ENCODE measurements at places on chromosomes 12 and 14.
A peak's percentile ranks its signal among the peaks of the same experiment; 100 is the strongest.

- DNase-seq, result peak; percentile 60
Measured at GRCh38 chr14:69424149-69424923, 25.8 kb downstream of the SLC39A9 start.

DNA sequence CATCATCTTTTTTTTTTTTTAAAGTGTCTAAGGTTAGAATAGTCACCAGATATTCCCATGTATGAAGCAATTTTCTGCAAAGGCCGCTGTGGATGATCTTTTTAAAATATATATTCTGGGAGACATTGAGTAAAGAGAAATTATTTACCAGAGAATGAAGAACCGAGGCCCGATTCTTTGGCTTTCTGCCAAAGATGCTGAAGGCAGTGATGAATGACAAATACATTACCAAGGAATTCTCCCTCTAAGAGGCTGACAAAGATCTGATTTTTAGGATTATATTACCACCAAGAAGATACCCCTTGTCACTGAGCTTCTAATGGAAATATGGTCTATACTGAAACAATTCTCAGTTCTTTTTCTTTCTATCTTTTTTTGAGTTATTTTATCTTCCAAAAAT, 336.8 kb downstream of the NAV3 start:
- DNase-seq, result no peak

GRCh38 chr12:41683513-41684240, 461.0 kb downstream of the GXYLT1 start:
- no peak for DNase-seq

DNA sequence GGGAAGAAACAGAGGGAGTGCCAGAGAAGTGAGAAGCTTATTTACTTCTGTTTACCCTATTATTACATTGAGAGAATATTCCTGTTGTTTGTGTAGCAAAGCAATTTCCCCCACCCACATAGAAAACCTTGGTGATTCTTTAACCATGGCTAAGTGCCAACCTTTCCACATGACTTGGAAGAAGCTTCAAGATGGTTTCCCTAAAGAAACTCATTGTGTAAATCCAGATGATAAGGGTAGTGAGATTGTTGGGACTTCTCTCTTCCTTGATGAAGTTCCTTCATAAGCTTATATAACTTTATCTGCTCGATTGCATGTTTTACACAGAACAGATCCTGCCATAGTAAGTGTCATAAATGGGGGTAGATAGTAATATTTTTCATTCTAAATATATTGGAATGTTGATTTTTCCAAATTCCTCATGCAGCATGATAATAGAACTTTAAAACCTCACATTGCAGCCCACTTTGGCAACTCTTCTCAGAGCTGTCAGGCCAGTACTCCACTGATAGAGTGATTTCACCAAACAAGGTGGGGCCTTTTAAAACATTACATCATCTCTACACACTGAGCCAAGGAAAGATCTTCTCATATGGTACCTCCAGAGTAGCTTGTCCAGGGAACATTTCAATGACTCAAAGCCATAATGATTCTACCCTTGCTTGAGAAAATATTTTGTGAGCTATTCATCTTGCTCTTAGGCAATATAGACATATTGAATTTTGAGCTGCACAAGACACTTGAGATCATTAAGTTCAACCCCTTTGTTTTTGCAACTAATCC, 47.8 kb upstream of the KIF21A start:
- peak; percentile 59 for DNase-seq

- DNase-seq, result no peak
Measured at GRCh38 chr14:68195126-68195525, 375.5 kb downstream of the RAD51B start.

GRCh38 chr12:49924628-49925246, 21.0 kb upstream of the FAIM2 start:
- no peak for DNase-seq

GRCh38 chr12:114703060-114703493, 19.1 kb upstream of the TBX3 start:
- no peak for DNase-seq

DNA sequence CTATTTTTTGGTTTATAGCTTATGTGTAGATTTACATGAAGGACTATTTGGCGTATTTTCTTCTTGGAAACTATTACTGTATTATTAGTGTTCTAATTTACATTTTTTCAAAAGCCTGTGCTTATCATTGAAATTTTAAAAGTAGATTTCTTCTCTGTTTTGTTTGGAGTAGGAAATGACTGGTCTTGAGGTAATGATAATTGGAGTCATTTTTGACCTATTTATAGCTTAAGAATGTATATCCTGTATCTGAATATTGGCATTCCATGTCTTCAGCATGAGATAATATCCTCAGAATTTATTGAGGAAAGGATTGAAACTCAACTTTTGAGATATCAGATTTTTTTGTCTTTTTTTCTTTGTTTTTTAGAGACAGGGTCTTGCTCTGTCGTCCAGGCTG, 193.4 kb downstream of the ERC1 start:
- DNase-seq, result peak; percentile 84

Measured in fibroblast of skin of back (primary cell).